ENCODE measurements at places on chromosomes 16 and 17. TPM values are rescaled to one million over a fixed set of nuclear protein-coding genes. Genes with fewer than 3 reads are reported as not detected.

The PLA2G10 gene
- not detected for total RNA-seq

The OTOA gene
- 0.11 TPM for total RNA-seq

The KRTAP4-4 gene
- not detected for total RNA-seq

The STH gene
- total RNA-seq, result not detected

The SLC43A2 gene
- total RNA-seq, result 3.5 TPM

The HDAC5 gene
- total RNA-seq, result 30.0 TPM

The RGS9 gene
- 2.2 TPM for total RNA-seq

The ACSM2A gene
- total RNA-seq, result not detected

The MYH3 gene
- 0.66 TPM for total RNA-seq

The CNEP1R1 gene
- 13.7 TPM for total RNA-seq

The NPIPB6 gene
- 0.27 TPM for total RNA-seq

The CNTNAP1 gene
- 9.9 TPM for total RNA-seq

The ATP2A3 gene
- 0.03 TPM for total RNA-seq

The SYT17 gene
- 1.0 TPM for total RNA-seq

The SOST gene
- not detected for total RNA-seq

The XAF1 gene
- not detected for total RNA-seq

The ANKFN1 gene
- 0.10 TPM for total RNA-seq

The HIRIP3 gene
- total RNA-seq, result 33.8 TPM

The ABCC12 gene
- not detected for total RNA-seq

The KCNJ12 gene
- 0.10 TPM for total RNA-seq

The DOC2A gene
- 0.63 TPM for total RNA-seq

The HSPB9 gene
- total RNA-seq, result not detected

The LPO gene
- total RNA-seq, result not detected

The SAMD14 gene
- 0.50 TPM for total RNA-seq

The GRAPL gene
- not detected for total RNA-seq

The GPRC5C gene
- not detected for total RNA-seq

The OR2C1 gene
- not detected for total RNA-seq

The C17orf78 gene
- total RNA-seq, result not detected

The QRICH2 gene
- 1.6 TPM for total RNA-seq

Measured in HT1080 (cell line).